ENCODE measurements at places on chromosomes 12 and 14. TPM values are rescaled to one million over a fixed set of nuclear protein-coding genes. Genes with fewer than 3 reads are reported as not detected.

DNA sequence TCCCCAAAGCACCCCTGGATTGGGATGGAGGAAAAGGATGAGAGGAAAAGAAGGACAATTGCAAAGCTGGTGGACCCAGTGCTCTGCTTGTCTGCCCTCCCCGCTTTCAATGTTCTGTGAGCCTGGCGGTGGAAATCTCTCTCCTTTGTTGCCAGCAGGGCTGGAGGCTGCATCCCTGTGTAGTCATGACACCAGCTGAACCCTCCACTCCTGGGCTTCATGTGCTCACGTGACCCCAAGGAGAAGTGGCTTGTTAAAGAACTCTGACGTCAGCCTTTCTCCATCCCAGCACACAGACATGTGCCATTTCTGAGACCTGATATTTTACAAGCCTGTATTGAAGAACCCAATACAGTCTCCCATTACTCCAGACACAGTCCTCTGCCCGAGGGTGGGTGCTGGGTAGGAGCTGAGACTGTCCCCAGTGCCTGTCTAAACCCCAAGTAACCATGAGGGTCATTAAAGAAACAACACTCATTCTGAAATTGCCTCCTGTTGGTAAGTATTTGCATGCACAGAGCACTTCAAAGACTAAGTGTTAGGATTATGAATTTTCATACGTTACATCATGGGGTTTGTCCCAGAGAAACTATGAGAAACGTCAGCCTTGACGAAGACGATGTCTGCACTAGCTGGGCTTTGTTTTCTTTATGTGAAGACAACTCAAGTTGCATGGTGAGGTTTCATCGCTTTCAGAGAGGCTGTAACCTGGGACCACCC, 21.7 kb downstream of the GALNT16 start:
- no peaks in the 10 kb centered on the region for H3K27me3 ChIP-seq
- H3K4me1 ChIP-seq, result peaks cover 21% of the 10 kb centered on the region
- DNase-seq, result peak; percentile 54

The STXBP6 gene
- 28.3 TPM for total RNA-seq

- H3K4me3 ChIP-seq, result no peak overlapping the region
- no peak overlapping the region for H3K27ac ChIP-seq
- H3K27me3 ChIP-seq, result no peaks in the 10 kb centered on the region
- H3K4me1 ChIP-seq, result no peaks in the 10 kb centered on the region
These were observed 264.7 kb downstream of the APAF1 start for GRCh38 chr12:98909746-98910145.

The CLEC2A gene
- not detected for total RNA-seq

GRCh38 chr12:124928912-124929530, 14.6 kb upstream of the UBC start:
- DNase-seq, result no peak
- peak overlapping the region; percentile 96 for H3K27ac ChIP-seq
- peaks cover 11% of the 10 kb centered on the region for H3K4me1 ChIP-seq
- H3K27me3 ChIP-seq, result no peaks in the 10 kb centered on the region
- H3K4me3 ChIP-seq, result no peak overlapping the region

DNA sequence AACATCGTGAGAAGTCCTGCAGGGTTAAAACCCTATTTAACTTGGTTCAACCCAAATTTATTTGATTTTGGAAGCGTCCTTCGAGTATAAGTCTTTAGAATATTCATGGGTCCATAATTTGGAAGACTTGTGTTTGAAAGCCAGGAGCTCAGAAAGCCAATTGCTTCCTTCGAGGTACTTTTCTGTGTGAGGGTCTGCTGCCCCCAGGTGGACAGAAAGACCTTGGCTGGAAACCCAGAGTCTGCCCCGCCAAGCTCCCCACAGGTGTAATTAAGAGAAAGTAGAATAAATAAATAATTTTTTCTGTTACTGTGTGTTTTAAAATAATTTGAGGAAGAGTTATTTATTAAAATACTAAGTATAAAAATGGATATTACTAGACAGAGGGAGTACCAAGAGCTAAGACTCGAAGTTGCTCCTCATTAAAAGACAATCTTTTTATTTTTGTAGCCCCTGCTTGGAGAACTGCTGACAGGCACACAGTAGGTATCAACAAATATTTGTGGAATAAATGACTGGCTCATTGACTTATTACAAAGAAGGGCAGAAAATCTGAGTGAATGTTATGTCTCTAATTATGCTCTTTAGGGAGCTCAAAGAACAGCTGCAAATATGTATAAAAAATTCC, 105.8 kb downstream of the PAH start:
- H3K27ac ChIP-seq, result no peak overlapping the region
- no peak overlapping the region for H3K4me3 ChIP-seq
- DNase-seq, result no peak
- no peaks in the 10 kb centered on the region for H3K4me1 ChIP-seq
- H3K36me3 ChIP-seq, result no peaks in the 10 kb centered on the region

DNA sequence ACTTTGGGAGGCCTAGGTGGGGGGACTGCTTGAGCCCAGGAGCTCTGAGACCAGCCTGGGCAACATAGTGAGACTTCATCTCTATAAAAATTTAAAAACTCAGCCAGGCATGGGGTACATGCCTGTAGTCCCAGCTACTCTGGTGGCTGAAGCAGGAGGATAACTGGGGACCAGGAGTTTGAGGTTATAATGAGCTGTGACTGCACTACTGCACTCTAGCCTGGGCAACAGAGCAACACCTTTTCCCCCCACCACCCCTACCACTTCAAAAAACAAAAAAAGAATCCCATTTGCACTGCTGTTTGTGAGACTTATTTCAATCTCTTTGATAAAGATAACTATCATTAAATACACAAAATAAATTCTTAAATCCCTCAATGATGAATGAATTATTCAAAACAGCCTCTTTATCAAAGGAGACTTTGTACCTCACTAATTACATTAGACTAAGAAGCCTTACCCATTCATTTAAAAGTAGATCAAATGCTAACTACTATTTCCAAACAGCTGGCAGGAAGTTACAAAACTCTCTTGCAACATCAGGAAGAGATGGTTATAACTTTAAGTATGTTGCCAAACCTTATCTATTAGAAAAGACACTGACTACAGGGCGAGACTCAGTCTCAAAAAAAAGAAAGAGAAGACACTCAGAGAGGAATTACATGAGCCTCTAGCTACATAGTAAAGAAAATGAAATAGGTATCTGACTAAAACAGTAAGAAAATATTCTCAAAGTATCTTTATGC, 14.7 kb downstream of the BLTP3B start:
- no peak overlapping the region for H3K4me3 ChIP-seq
- H3K36me3 ChIP-seq, result no peaks in the 10 kb centered on the region
- no peak for DNase-seq
- H3K27me3 ChIP-seq, result no peaks in the 10 kb centered on the region

GRCh38 chr12:121203482-121203881, 6.4 kb upstream of the P2RX4 start:
- H3K27ac ChIP-seq, result no peak overlapping the region
- no peaks in the 10 kb centered on the region for H3K36me3 ChIP-seq
- no peak for DNase-seq
- H3K4me1 ChIP-seq, result peaks cover 6% of the 10 kb centered on the region
- no peaks in the 10 kb centered on the region for H3K27me3 ChIP-seq

GRCh38 chr14:54443981-54444380, 2.8 kb upstream of the CNIH1 start:
- H3K27ac ChIP-seq, result no peak overlapping the region
- H3K4me3 ChIP-seq, result no peak overlapping the region
- no peaks in the 10 kb centered on the region for H3K36me3 ChIP-seq
- peaks cover 16% of the 10 kb centered on the region for H3K4me1 ChIP-seq

DNA sequence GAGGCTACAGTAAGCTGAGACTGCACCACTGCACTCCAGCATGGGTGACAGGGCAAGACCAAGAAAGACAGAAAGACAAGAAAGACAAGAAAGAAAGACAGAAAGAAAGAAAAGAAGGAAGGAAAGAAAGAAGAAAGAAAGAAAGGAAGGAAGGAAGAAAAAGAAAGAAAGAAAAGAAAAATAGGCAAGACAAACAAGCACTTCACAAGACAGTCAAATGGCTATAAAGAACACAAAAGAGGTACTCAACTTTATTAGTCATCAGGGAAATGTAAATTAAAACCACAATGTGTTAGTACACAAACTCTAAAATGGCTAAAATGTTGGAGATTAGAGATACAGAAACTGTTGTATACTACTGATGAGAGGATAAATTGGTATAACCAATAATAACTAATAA, 6.6 kb downstream of the ATXN3 start:
- H3K4me3 ChIP-seq, result no peak overlapping the region
- H3K4me1 ChIP-seq, result peaks cover 7% of the 10 kb centered on the region
- no peak for DNase-seq
- no peaks in the 10 kb centered on the region for H3K27me3 ChIP-seq

The HVCN1 gene
- total RNA-seq, result 9.4 TPM

GRCh38 chr12:64730588-64730969, 28.6 kb downstream of the GNS start:
- no peak overlapping the region for H3K4me3 ChIP-seq
- no peaks in the 10 kb centered on the region for H3K27me3 ChIP-seq
- peaks cover 26% of the 10 kb centered on the region for H3K36me3 ChIP-seq
- no peak for DNase-seq
- peaks cover 32% of the 10 kb centered on the region for H3K4me1 ChIP-seq

- H3K27ac ChIP-seq, result no peak overlapping the region
- no peaks in the 10 kb centered on the region for H3K4me1 ChIP-seq
- no peaks in the 10 kb centered on the region for H3K27me3 ChIP-seq
- no peak for DNase-seq
- no peak overlapping the region for H3K4me3 ChIP-seq
These were observed 335.9 kb downstream of the ATP23 start for GRCh38 chr12:58277231-58277630.

The BCL7A gene
- 14.0 TPM for total RNA-seq

The GON7 gene
- 14.8 TPM for total RNA-seq

DNA sequence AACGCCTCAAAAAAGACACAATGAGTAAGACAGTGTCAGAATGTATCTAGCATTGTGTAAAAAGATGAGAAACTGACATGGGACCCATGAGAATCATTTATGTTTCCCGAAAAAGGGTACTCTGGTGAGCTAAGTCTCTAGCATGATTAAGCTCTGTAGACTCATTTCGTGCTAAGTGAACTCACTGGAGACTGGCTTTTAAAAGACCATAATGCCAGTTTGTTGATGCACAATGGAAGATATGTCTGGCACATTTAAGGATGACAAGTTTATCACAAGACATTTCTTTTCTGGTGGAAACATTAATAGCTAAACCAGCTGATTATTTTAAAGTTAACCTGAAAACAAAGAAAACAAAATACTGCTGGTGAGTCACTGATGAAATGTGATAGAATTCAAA, 233.5 kb downstream of the SLC2A13 start:
- no peaks in the 10 kb centered on the region for H3K4me1 ChIP-seq
- no peak for DNase-seq
- H3K27me3 ChIP-seq, result no peaks in the 10 kb centered on the region
- H3K27ac ChIP-seq, result no peak overlapping the region

DNA sequence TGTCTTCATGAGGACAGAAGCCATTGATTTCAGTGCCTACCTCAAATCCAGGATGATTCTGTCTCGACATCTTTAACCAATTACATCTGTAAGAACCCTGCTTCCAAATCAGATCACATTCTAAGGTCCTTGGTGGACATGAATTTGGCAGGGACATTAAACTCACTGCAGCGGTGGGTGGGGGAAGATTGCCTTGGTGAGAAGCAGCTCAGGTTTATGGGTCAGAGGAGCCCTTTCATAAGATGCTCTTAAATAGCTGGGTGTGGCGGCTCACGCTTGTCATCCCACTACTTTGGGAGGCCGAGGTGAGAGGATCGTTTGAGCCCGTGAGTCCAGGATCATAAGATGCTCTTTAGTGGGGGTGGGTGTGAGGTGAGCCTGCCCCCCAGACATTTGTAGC, 42.9 kb downstream of the ELK3 start:
- no peaks in the 10 kb centered on the region for H3K36me3 ChIP-seq
- peak overlapping the region; percentile 67 for H3K27ac ChIP-seq
- H3K4me1 ChIP-seq, result peaks cover 21% of the 10 kb centered on the region

DNA sequence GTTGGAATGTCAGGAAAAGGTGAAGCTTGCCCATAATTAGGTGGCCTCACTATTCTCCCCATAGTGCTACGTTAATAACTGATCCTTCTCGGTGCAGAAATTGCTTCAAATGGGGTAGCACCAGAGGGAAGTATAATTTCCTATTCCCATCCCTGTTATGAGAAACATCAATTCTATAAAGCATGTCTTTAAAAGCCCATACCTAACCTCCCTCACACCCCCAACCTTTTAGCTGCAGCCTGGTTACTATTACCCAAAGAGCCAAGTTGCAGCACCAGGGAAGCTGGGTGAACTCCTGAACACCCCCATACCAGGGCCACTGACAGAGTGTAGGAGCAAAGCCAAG, 15.2 kb downstream of the RBM23 start:
- no peaks in the 10 kb centered on the region for H3K4me1 ChIP-seq
- H3K36me3 ChIP-seq, result peaks cover 85% of the 10 kb centered on the region
- DNase-seq, result no peak
- no peak overlapping the region for H3K4me3 ChIP-seq
- no peak overlapping the region for H3K27ac ChIP-seq

- H3K4me1 ChIP-seq, result no peaks in the 10 kb centered on the region
- H3K27ac ChIP-seq, result no peak overlapping the region
- no peaks in the 10 kb centered on the region for H3K36me3 ChIP-seq
- H3K4me3 ChIP-seq, result no peak overlapping the region
- no peak for DNase-seq
- H3K27me3 ChIP-seq, result no peaks in the 10 kb centered on the region
These were observed 28.7 kb downstream of the NELL2 start for GRCh38 chr12:44847403-44847802.

The ANKS1B gene
- 2.3 TPM for total RNA-seq

The TRIM9 gene
- total RNA-seq, result 0.74 TPM

DNA sequence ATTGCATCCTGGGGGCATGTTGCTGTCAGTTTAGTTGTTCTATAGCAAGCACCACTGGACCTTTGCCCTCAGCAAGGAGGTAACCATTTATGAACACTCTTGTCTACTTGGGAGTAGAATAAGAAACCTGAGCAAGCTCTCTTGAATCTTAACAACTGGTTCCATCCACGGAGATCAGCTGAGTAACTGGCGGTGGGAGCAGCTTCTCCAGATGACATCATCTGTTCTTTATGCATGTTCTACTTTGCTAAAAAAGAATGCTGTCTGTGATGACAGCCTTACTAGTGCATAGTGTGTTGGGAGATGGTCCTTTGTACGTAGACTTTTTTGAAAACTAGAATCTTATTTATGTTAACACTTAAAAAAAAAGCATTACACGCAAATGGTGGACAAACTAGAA, 17.7 kb downstream of the SLC4A8 start:
- no peak for DNase-seq
- H3K4me3 ChIP-seq, result no peak overlapping the region
- H3K4me1 ChIP-seq, result no peaks in the 10 kb centered on the region
- H3K27ac ChIP-seq, result no peak overlapping the region
- no peaks in the 10 kb centered on the region for H3K36me3 ChIP-seq

- H3K36me3 ChIP-seq, result no peaks in the 10 kb centered on the region
- H3K4me1 ChIP-seq, result no peaks in the 10 kb centered on the region
- H3K27me3 ChIP-seq, result no peaks in the 10 kb centered on the region
These were observed 47.5 kb downstream of the NOS1 start for GRCh38 chr12:117313926-117314325.

GRCh38 chr14:53190938-53191337, 37.8 kb upstream of the DDHD1 start:
- DNase-seq, result no peak
- H3K27ac ChIP-seq, result no peak overlapping the region
- H3K4me3 ChIP-seq, result no peak overlapping the region
- no peaks in the 10 kb centered on the region for H3K4me1 ChIP-seq
- H3K27me3 ChIP-seq, result no peaks in the 10 kb centered on the region
